ENCODE measurements at places on chromosomes 4 and X.

DNA sequence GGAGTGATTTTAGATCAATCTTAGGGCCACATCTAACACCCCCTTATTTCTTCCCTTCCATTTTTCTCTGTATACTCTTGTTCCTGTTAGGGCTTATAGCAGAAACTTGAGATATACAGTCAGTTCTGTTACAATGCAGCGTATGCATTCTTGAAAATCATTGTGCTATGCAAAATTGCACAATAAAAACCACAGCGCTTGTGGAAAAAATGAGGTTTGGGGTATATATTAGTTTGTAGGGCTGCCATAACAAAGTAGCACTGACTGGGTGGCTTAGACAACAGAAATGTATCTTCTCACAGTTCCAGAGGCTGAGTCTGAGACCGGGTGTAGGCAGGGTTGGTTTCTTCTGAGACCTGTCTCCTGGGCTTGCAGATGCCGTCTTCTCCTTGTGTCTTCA is 59.0 kb downstream of the WWC2 start:
- DNase-seq: no peak

DNA sequence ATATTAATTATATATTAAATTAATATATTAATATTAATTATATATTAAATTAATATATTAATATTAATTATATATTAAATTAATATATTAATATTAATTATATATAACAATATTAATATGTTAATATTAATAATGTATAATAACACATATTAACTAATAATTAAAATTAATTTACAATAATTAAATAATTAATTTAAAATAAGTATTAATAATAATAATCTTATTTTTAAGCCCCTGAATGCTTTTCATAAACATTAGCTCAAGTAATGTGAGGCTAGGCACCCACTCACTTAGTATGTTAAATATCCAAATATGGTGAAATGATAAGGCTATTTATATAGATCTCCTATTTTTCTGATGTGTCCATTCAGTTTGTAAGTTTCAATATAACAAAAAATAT is 26.9 kb downstream of the NKX6-1 start:
- no peak for DNase-seq

GRCh38 chrX:39484159-39485068 is 613.3 kb downstream of the BCOR start:
- no peak for DNase-seq

DNA sequence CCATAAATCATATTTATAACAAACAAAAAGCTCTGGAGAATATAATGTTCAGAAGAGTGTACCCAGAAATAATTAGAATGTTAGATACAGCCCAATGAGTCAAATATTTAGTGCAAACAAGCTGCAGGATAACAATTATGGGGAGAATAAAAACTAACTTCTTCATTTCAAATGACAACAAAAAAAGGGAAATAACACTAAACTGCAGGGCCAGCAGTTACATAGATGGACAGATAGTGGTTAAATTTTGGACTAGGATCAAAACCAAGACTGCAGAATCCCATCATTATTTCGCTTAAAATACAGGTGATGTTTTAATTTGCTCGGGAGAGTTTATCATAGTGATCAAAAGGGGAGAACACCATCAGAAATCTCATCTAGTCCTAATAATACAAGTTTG is 617 bp upstream of the GPR34 start:
- DNase-seq: no peak

DNA sequence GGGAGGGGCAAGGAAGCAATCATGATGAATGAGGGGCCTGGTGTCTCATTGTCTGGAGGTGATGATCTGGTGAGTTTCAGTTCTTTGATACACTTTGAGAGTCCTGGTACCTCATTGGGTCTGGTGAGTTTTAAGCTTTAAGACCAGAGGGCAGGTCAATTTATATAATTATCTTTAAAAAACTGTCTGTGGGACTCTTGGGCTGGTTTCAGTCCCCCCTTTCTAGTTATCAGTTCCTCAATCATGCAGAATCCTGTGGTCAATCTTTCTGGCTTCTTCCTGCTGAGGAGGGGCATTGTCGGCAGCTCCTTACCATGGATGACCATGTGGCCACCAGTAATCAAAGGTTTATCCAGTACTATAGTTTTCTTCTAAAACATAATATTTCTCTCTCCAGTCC is 789.1 kb downstream of the PCDH18 start:
- DNase-seq: no peak

DNA sequence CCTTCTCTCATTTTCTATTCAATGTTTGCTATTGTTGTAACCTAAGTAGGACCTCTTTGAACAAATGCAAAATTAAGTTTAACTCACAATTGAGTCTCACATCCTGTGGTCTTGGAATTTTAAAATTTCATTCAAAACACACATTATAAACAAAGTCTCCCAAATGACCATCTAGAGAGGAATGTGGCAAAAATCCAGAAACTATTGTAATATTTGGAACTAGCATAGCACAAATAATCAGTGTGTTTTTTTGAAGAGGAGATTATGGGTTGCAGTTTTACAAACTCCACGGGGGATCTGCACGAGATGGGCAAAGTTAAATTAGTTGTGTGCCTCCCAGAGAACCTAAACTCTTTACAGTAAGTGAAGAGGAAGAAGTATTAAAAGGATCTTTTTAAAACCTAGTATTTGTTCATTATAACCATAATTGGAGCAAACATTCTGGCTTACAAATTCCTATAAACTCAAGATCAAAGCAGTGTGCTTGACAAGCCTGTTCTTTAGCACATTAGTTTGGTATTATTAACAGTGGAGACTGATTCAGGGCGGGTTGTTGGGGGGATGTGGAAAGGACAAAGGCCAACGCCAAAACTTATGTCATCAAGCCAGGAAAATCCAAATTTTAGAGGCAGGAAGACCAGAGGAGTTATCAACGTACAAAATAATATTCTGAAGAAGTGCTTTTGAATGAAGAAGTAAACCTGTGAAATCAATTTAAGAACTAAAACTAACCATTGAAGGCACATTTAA is 22.4 kb upstream of the RBPJ start:
- no peak for DNase-seq

DNA sequence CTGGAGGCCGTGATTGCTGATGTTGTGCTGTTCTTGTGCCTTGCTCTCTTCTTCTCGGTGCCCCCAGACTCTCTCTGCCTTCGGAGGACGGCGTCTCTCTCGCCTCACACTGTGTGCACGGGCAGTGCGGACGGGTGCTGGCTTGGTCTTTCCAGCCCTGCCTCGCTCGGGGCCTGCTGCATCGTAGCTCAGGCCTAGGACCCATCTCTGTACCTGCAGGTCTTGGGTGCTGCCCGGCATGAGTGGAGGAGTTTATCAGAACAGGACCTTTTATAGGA is 18.2 kb downstream of the RGS12 start:
- no peak for DNase-seq
